CD4-positive, alpha-beta T cell treated with Interleukin-15 for 4 hours (primary cell): ENCODE measurements at places on chromosomes 6 and 20.

DNA sequence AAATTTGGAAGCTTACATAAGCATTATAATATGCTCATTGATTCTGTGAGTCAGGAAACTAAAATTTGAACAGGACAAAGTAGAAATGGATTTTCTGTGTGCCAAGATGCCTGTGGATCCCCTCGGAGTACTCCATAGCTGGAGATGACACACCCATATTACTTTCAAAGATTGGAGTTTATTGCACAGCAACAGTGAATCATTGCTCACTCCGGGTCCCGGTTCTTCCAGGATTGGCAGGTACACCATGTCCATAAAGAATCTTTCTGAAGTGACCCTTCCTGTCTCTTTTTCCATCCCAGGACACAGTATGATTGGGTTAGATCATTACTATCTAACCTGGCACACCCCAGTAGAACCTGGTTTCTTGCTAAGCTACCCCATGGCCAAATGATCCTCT, 2.7 kb upstream of the BTN2A2 start:
- no peak for DNase-seq

DNA sequence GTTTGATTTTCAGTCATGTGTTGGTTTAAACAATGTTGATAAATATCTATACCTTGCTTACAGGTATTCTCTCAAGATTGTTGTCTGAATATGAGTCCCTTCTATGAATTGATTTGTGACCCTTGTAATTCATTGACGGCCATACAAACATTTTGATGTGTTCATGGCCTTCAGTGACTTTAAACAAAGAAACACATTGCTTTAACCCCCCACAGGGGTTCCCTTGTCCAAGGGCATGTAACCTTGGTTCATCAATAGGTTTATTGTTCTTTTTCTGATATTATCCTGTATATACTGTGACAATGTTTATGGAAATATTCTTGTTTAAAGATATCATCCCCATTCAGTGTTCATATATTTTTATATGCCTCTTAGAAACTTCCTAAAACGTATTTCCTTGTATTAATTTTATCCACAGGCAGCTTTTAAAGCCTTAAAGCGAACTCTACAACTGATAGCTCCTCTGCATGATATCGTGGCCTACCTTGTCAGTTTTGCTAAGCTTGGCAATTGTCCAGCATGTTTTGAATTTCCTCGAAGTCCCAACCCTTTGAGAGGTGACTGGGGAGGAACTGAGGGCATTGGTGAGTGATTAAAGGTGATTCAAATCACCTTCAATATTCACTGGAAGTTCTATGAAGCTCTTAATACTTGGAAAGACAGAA, 87.0 kb downstream of the CD164 start:
- no peak for DNase-seq

DNA sequence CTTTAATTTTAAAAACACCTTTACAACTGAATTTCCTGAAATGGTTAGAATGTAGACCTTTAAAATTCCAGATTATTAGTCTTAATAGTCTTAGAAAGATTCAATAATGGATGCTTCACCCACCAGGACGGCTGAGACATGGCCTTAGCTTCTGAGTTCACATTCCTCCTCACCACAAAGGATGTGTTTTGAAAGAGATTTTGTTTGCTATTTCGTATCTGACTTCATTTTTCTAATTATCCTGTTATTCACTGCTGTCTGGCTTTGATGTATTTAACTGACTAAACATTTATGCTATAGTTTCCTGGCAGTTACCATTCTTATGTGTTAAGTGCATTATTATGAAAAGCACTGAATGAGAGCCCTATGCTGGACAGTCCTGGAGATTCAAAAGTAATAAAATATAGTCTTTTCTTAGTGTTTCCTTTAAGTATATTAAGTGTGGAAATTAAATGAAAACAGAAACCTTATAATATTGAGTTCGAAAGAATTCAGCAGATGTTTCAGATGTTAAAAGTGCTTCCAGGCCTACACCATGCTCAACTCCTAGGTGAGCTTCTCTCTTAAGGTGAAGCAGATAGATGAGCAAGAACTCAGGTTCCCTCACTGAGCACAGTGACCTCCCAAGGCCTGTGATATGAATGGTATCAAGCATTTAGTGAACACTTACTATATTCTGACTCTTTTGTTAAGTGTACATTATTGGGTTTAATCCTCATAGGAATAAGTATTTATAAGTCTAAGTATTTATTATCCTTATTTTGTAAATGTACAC, 40.3 kb downstream of the MAP3K4 start:
- no peak for DNase-seq

DNA sequence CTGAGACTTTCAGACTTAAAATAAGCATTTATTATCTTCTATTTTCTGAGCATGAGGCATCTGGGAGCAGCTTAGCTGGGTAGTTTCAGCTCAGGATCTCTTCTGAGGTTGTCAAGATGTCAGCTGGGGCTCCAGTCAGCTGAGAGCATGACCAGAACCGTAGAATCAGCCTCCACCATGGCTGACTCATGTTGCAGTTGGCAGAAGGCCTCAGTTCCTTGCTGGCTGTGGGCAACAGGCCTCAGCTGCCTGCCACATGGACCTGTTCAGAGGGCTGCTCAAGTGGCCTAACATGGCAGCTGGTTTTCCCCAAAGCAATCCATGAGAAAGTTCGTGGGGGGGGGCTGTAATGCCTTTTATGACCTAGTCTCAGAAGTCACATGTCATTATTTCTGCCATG, 142.3 kb downstream of the LY86 start:
- no peak for DNase-seq

GRCh38 chr20:62875419-62876361, 14.1 kb upstream of the TCFL5 start:
- DNase-seq = no peak

GRCh38 chr6:90383196-90383822, 86.7 kb upstream of the BACH2 start:
- DNase-seq = peak; percentile 17

DNA sequence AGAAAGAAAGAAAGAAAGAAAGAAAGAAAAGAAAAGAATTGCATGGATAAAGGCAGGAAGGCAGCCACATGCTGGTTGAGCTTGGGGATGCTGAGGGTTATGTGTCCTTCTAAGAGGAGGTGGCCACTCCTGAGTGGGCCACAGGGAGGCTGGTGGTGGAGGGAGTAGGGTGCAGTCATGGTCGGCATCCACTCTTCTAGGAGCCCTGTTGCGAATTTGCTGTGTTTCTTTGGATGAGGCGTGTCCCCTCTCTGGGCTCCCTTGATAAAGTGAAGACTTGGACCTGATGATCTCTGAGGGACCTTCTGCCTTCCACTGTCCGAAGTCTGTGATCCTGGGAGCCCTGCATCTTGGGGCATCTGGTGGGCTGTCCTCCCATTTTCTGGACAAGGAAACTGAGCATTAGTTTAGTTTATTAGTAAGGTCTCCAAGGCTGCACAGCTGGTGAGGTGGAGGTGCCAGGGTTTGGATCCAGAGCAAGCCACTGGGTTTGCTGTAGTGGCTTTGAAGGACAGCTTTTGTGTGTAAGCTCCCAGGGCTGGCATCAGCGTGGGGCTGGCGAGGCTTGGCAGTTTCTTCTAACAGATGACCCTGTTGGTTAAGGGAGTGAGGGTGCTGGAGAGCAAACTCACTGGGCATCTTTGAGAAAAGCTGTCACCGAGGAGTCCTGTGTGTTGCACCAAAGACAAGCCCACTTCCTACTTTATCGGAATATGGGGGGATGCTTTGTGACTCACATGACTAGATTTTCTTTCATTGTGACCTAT, 4.3 kb downstream of the DLGAP4 start:
- DNase-seq = no peak

DNA sequence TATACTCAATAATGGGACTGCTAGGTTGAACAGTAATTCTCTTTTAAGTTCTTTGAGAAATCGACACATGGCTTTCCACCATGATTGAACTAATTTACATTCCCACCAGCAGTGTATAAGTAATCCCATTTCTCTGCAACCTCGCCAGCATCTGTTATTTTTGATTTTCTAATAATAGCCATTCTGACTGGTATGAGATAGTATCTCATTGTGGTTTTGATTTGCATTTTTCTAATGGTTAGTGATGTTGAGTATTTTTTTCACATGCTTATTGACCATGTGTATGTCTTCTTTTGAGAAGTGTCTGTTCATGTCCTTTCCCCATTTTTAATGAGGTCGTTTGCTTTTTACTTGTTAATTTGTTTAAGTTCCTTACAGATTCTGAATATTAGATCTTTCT, 66.5 kb downstream of the STK4 start:
- no peak for DNase-seq

DNA sequence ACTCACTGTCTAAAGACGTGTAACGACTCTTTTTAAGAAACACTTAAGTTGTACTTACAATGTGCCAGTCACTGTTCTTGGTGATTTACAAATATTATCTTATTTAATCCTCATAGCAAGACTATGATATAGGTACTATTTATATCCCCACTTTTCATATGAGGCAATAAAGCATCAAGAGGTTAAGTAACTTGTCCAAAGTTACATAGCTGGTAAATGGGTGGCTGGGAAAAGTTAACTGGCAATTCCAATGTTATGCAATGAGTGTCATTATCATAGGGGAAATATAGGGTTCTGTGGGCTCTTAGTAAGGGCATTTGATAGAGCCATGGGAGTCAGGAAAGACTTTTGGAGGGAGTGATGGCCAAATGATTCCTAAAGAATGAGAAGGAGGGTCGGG, 21.4 kb upstream of the RIPOR2 start:
- no peak for DNase-seq

- DNase-seq = no peak
Observed at GRCh38 chr20:10061641-10062040, 26.9 kb downstream of the ANKEF1 start.

DNA sequence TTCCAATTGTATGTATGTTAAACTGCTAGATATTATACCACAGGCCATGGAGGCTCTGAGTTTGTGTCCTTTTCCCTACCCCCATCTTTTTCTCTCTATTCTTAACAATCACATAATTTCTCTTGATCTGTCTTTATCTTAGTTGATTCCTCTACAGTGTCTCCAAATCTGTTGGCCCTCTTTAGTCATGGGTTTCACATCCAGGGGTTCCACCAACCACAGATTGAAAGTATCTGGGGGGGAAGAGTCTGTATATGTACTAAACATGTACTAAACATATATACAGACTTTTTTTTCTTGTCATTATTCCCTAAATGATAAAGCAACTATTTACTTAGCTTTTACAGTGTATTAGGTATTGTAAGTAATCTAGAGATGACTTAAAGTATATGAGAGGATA, 20.2 kb downstream of the RAB22A start:
- DNase-seq = no peak

- DNase-seq = no peak
Observed at GRCh38 chr20:63005862-63006539, 763 bp downstream of the BHLHE23 start.

DNA sequence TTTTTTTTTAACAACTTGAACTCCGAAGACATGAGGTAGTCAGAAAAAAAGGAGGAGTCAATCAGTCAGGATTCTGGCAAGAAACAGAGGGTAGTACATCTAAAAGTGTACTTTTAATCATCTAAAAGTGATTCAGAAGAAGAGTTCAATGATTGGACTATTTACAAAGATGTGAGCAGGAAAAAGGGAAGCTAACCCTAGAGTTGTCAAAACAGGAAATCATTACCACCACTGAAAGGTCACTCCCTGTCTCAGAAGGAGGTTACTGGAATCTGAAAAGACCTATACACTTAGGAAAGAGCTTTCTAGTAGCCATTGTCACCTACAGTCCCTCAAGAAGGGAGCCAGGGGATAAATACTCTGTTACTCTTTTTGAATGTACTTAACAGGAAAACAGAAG, 16.7 kb upstream of the LMBRD1 start:
- DNase-seq = peak; percentile 37
